ENCODE measurements at places on chromosomes 4 and X. TPM values are rescaled to one million over a fixed set of nuclear protein-coding genes. Genes with fewer than 3 reads are reported as not detected.

DNA sequence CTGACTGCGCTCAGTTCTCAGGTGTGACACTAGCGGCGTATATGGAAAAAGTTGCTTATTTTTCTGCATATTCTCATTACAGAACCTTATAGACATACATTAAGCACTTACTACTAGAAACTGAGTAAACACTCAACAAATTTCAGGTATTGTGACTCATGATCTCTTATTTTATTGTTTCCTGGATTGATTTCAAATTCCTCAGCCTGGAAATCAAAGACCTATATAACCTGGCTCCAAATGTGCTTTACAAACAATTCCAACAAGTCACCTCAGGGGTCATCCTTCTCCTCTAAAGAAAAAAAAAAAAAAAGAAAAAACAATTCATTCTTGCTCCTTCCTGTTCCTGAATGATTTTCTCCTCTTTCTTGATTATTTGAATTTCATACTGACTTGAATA, 152.3 kb downstream of the ADAM29 start:
- H3K27me3 ChIP-seq: no peaks in the 10 kb centered on the region
- no peak overlapping the region for H3K4me3 ChIP-seq
- no peaks in the 10 kb centered on the region for H3K4me1 ChIP-seq
- H3K36me3 ChIP-seq: no peaks in the 10 kb centered on the region

DNA sequence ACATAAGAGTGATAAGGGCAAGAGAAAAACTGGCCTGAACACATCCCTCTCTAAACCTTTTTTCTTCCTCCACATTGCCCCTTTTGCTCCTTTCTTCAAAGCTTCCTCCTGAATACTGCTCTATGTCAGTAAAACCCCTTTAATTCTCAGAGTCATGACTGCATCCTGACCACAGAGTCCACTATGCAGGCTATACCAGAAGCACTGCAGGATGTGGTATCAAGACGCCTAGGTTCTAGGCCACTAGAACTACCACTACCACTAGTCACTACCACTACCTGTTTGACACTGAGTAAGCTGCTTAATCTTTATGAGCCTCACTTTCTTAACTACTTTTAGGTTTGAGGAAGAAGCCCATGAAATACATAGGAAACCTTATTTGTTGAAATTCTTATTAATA, 38.7 kb downstream of the ARHGEF9 start:
- H3K27me3 ChIP-seq: no peaks in the 10 kb centered on the region
- no peak overlapping the region for H3K4me3 ChIP-seq
- H3K36me3 ChIP-seq: no peaks in the 10 kb centered on the region

- no peak overlapping the region for H3K4me3 ChIP-seq
- no peaks in the 10 kb centered on the region for H3K36me3 ChIP-seq
- no peak overlapping the region for H3K27ac ChIP-seq
- no peaks in the 10 kb centered on the region for H3K4me1 ChIP-seq
- DNase-seq: peak; percentile 38
These were observed 186.0 kb upstream of the FAM241A start for GRCh38 chr4:111959222-111959621.

- no peak overlapping the region for H3K4me3 ChIP-seq
- no peaks in the 10 kb centered on the region for H3K4me1 ChIP-seq
- no peaks in the 10 kb centered on the region for H3K36me3 ChIP-seq
- DNase-seq: peak; percentile 80
- H3K27me3 ChIP-seq: no peaks in the 10 kb centered on the region
- H3K27ac ChIP-seq: no peak overlapping the region
These were observed 57.7 kb upstream of the TENM3 start for GRCh38 chr4:182185491-182185890.

GRCh38 chrX:56068274-56068758, 163.8 kb upstream of the KLF8 start:
- no peaks in the 10 kb centered on the region for H3K36me3 ChIP-seq
- H3K4me1 ChIP-seq: no peaks in the 10 kb centered on the region
- DNase-seq: no peak
- H3K27ac ChIP-seq: no peak overlapping the region

GRCh38 chr4:123496421-123496820, 99.8 kb downstream of the SPRY1 start:
- no peaks in the 10 kb centered on the region for H3K27me3 ChIP-seq
- no peaks in the 10 kb centered on the region for H3K4me1 ChIP-seq
- H3K36me3 ChIP-seq: no peaks in the 10 kb centered on the region

DNA sequence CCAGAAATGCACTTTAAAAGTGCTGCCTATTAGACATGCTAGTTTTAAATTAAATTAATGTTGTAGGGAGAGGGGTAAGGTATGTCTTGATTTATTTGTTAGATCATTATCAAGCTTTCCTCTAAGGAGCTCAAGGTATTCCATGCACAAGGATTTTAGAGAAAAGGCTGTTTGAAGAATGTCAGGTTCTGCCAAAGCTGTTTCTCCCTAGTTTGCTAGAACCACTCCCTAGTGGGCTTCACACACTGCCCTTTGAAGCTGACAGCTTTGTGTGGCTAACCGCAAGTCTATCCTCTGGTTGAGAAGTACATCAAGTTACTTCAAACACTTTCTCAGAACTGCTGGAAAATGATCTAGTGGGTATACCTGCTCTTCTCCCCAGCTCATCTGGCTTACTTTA, 32.3 kb downstream of the RASL11B start:
- H3K27me3 ChIP-seq: no peaks in the 10 kb centered on the region
- no peak overlapping the region for H3K4me3 ChIP-seq
- H3K36me3 ChIP-seq: no peaks in the 10 kb centered on the region
- H3K27ac ChIP-seq: no peak overlapping the region
- peak; percentile 41 for DNase-seq

Gene KLHL13
- total RNA-seq: 22.5 TPM

Gene MRFAP1
- total RNA-seq: 99.1 TPM

Gene ENPP6
- 0.17 TPM for total RNA-seq

Gene GYG2
- 10.6 TPM for total RNA-seq

Gene IL2RG
- total RNA-seq: not detected
